ENCODE measurements at places on chromosomes 7 and 10. TPM values are rescaled to one million over a fixed set of nuclear protein-coding genes. Genes with fewer than 3 reads are reported as not detected.

DNA sequence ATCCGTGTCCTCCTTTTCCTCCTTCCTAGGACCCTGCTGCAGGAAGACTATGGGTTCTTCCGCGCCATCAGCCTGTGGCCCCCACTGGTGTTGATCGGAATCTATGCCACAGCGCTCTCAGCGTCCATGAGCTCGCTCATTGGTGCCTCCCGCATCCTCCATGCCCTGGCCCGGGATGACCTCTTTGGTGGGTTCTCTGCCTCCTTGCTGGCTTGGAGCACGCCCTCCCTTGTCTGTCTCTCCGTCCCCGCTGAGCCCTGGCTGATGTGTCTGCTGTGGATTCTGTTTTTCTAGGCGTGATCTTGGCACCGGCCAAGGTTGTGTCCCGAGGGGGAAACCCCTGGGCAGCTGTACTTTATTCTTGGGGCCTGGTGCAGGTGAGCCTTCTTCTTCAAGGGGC lies 7.3 kb upstream of the TRIP6 start:
- no peak for DNase-seq

DNA sequence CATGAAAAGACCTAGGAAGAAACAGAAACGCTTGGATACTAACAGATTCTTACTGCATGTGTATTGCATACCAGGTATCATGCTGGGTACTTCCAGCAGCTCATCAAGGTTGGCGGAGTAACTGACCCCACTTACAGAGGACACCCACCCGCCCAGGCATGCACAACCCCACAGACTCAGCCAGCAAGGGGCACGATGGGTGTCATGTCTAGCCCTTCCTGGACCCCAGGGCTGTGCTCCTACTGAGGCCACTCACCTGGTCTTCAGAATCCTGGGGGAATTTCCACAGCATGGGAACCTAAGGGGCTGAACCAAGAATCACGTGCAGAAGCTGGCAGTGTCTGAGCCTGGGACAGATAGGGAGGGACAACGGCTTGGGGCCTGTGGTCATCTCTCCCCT lies 134.1 kb upstream of the ZNF32 start:
- DNase-seq: no peak

- no peak for DNase-seq
Observed at GRCh38 chr7:2438186-2438585, 34.8 kb downstream of the CHST12 start.

DNA sequence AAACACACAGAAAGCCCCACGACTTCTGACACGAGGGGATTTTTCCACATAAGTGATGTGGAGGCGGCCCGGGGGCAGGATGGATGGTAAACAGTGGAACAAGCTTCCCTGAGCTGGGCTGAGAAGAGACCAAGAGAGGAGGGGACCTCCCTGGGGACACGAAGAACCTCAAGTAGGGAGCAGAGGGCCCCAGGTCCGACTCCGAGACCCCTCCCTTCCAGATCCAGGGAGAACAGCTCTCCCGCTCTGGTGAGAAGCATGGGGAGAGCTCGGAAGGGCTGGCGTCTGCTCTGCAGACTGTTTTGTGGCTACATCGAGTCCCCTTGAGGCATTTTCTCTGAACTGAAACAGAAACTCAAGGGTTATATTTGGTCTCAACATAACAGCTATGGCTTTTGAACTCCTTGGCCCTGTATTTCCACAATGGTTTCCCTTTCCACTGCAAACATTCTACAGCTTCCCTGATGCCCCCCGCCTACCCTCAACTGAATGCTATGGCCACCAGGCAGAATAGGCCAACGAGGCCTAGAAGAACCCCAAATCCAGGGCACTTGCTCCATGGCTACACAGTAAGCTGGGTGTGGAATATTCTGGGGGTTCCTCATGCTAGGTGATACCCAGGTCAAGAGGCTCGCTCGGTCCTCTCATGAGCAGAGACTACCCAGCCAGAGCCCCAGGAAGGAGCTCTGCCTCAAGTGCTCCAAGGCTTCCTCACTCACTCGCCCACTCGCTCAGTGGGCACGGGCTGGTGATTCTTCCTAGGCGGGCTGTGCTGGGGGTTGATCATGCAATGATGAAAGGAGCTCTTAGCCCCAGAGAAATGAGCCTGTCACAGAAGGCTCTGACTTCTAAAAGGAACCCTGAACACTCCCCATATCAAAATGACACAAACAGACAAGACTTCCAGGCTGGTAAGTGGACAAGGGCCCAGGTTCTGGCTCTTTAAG lies 47.5 kb downstream of the FAM53B start:
- DNase-seq: no peak

- DNase-seq: no peak
Observed at GRCh38 chr7:108321359-108321758, 134.9 kb downstream of the NRCAM start.

- no peak for DNase-seq
Observed at GRCh38 chr10:12448729-12449391, 99.5 kb downstream of the CAMK1D start.

DNA sequence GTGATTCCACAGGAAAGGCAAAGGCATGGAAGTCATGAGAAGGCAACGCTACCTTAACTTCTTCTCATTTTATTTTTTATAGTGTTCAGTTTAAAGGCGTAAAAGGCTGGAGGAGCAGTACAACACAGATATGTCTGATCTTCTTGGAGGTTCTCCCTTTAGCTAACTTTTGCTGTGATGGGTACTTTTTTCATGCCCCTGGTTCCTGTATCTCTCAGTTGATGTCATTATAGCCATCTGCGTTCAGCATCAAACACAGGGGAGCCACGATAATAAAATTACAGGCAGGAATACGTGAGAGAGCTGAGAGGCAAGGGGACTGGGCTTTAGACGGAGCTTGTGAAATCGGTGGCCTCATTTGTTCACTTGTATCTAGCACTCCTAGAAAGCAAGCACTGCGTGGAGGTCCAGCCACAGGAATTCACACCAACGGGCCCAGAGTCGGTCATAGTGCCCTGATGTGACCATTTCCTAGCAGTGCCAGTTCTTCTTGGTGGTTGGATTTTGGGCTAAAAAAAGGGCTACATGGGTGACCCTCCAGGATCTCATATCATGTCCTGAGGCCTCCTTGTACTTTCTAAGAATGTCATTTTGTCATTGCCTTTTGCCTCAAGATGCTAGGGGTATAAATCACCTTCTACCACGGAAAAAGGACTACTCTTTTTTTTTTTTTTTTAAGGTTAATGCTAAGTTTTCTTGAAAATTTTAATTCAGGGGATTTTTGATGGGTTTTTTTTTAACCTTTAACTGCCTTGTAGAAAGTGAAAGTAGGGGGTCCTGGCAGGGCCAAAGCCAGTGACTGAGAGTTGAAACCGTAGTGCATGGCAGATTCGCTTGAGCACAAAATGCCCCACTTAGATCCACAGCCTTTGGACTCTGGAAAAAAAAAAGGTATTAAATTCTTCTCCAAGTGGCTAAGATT lies 191.5 kb downstream of the CELF2 start:
- no peak for DNase-seq

GRCh38 chr10:102831322-102832071 lies 5.7 kb downstream of the CYP17A1 start:
- no peak for DNase-seq

- DNase-seq: no peak
Observed at GRCh38 chr7:70571403-70571934, 560.5 kb upstream of the GALNT17 start.

GRCh38 chr10:47357911-47358310 lies 9.7 kb downstream of the RBP3 start:
- no peak for DNase-seq

DNA sequence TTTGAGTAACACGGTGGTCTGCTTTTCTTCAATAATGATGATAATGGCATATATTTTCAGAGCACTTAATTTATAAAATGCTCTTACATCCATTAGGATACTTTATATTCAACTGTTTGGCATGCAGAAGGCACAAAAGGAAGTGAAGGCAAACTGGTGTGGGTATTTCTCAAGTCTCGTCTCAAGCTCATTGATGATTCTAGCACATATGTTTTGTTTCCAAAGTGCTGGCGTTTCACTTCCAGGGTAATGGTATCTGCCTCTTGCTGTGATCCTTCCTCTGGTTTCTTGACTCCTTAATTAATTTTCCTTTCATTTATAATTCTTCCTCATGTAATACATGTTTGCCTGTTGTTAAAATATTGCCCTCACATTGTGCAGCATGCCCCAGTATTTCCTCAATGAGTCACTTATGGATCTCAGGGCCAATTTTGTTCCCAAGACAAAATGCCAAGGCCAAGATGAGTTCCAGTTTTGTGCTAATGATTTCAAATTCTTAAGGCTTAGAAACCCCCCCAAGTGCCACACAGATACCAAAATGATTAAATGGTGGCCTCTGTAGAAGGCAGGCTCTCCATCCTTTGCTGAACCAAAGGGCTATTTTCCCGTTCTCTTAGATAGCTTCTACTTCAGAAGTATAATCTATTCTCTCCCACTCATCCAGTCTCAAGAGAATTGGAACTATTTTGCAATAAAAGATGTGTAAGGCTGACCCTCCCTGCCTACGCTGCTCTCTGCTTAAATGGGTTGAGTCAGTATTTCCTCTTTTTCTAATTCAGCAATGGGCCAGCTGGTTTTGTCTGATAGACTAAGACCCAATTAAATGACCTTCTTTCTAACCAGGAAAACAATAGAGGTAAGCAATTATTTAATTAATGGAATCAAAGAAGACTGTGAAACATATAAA lies 171.2 kb downstream of the ZNF365 start:
- DNase-seq: no peak

GRCh38 chr7:150357771-150358427 lies 10.7 kb upstream of the REPIN1 start:
- no peak for DNase-seq

GRCh38 chr10:5046410-5046809 lies 42.8 kb upstream of the AKR1C2 start:
- no peak for DNase-seq

- peak; percentile 93 for DNase-seq
Observed at GRCh38 chr7:1536743-1537534, 6.4 kb downstream of the MAFK start.

GRCh38 chr7:66189695-66190503 lies 15.2 kb upstream of the TPST1 start:
- DNase-seq: no peak

- DNase-seq: peak; percentile 85
Observed at GRCh38 chr7:514651-515598, 4.7 kb downstream of the PDGFA start.

- DNase-seq: no peak
Observed at GRCh38 chr7:82904871-82905270, 257.8 kb downstream of the PCLO start.

DNA sequence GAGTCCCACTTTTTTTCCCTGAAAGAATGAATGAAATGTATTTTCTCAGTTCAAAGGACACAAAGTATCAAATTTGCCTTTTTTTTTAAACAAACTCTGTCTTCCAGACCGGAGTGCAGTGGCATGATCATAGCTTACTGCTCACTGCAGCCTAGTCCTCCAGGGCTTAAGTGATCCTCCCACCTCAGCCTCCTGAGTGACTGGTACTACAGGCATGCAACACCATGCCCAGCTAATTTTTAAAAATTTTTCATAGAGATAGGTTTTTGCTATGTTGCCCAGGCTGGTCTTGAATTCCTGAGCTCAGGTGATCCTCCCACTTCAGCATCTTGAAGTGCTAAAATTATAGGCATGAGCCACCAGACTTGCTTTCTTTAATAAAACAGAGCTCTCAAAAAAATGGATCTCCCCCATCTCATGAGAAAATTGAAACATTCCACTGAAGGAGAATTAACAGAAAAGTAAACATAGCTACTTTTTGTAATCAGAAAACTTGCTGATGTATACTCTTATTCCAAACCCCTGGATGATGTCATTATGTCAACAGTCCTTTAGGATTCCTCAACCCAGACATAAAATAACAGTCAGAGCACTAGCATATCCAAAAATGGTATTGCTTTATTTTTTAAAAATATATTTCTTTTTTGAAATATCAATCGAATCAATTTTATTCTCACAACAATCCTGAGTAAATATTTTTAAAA lies 12.3 kb upstream of the TRDMT1 start:
- DNase-seq: no peak

- DNase-seq: no peak
Observed at GRCh38 chr7:98024075-98024474, 34.1 kb upstream of the OCM2 start.

DNA sequence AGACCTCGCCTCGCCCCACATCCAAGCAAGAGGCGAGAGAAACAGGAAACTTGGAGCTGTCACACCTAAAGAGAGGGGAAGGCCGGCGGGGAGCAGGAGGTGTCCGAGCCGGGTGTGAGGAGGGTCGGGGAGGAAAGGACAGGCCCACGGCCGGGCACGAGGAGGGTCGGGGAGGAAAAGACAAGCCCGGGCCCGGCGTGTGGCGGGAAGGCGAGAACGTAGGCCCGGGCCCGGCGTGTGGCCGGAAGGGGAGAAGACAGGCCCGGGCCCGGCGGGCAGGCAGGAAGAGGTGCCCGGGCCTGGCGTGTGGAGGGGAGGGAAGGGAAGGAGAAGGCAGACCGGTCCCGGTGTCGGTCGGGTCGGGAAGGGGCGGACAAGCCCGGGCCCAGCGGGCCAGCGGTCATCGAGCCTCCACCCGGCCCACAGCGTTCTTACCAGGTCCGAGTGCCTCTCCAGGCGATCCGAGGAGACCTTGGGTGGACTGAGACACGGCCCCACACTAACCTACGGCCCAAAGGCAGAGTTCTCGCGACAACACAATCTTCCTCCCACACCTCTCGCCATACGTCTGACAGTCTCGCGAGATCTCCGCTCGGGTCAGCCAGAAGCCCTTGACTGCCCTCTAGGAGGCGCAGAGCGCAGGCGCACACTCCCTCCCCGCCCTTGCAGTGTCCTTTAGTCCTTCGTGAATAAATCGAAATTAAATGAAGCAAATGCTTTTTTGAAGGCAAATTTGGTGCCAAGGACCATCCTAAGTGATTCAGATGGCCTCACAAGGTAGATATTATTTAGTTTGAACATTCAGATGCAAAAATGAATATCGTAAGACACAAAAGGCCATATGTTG lies at the start of gene NCOA4:
Gene NCOA4 (minus strand): TSS at position 533 of the 847 bp plus-strand sequence. CDS start 13,943 bp downstream, outside the sequence.
- DNase-seq: peak; percentile 99

The FAM237B gene
- not detected for total RNA-seq

The LBX1 gene
- total RNA-seq: not detected

The GATA3 gene
- not detected for total RNA-seq

The CALML5 gene
- total RNA-seq: not detected

The VSTM2A gene
- total RNA-seq: 0.73 TPM

The CTBP2 gene
- 233 TPM for total RNA-seq

The ADAP1 gene
- 4.3 TPM for total RNA-seq

The TET1 gene
- 82.5 TPM for total RNA-seq

The CYP3A4 gene
- not detected for total RNA-seq

The SEM1 gene
- total RNA-seq: 29.7 TPM

The ETV1 gene
- 61.9 TPM for total RNA-seq

The RET gene
- 9.8 TPM for total RNA-seq

The TSPAN12 gene
- total RNA-seq: 14.7 TPM

The HSPB1 gene
- 48.1 TPM for total RNA-seq
